ENCODE measurements at places on chromosomes 11 and 22.
A peak's percentile ranks its signal among the peaks of the same experiment; 100 is the strongest.

DNA sequence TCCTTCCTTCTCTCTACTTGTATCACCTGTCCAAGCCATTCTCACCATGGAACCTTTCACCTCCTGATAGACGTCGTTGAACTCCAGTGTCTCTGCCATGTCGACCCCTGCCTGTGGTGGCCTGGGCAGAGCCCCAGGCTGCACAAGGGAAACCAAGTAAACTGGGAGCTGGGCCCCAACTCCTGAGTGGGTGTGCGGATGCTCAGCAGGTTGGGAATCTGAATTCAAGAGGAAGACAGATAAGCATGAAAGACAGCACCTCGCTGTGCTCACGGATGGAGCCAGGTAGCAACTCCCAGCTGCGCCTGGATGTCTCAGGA is 709 bp downstream of the SSRP1 start:
- DNase-seq: no peak

- DNase-seq: no peak
These were observed 64.5 kb downstream of the MCHR1 start for GRCh38 chr22:40743768-40744167.

GRCh38 chr11:10294290-10294953 is 403 bp upstream of the SBF2 start:
- DNase-seq: no peak

- DNase-seq: no peak
These were observed 7.8 kb downstream of the PRR14L start for GRCh38 chr22:31742115-31742514.

DNA sequence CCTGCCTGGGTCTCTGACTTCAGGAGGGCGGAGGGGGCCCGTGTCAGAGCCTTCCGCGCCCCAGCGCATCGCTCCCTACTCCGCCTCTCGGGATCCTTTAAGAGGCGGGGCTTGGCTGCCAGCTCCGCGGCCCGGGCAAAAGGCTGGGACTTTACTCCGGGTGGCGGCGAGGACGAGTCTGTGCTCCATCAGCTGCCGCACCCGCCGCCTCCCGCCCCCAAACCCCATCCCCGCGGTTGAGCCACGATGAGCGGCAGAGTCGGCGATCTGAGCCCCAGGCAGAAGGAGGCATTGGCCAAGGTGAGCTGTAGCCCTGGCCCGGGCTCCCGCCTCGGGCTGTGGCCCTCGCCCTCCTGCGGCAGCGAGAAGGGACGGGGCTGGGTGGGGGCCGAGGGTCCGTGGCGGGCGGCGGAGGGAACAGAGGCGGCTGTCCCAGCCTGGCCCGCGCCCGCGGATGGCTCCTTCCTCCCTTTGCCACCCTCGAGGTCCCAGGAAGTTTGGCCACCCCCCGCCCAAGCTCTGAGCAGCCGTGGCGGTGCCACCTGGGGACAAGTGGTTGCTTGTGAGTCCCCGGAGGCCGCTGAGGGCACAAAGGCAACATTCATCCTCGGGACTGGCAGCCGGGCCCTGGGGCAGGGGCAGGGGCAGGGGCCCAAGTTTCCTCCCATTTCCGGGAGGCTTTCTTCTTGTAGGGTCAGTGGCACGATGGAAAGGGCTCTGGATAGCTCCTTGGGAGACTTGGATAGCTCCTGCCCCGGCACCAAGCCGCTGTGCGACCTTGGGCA is at the start of gene SEC14L2:
SEC14L2 (plus strand) TSS at position 148 of the 785 bp plus-strand sequence; CDS start at position 247, 99 bp downstream.
- peak; percentile 56 for DNase-seq

DNA sequence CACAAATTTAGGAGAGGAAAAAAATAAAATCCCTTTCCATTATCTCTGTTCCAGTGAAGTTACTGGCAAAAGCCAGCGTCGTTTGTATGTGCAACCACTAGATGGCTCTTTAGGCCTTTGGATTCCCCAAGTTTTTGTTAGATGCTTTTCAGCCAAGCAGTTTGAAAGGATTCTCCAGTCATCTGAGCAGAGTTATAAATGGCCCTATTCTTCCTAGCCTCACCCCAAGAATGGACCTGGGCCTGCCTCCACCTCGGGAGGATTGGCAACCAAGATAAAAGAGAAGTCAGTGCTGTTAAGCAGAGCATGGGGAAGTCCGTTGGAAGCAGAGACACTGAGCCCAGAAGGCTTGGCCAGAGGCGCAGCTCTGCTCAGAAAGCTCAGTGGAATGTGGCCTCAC is 15.4 kb downstream of the FAM181B start:
- DNase-seq: no peak

DNA sequence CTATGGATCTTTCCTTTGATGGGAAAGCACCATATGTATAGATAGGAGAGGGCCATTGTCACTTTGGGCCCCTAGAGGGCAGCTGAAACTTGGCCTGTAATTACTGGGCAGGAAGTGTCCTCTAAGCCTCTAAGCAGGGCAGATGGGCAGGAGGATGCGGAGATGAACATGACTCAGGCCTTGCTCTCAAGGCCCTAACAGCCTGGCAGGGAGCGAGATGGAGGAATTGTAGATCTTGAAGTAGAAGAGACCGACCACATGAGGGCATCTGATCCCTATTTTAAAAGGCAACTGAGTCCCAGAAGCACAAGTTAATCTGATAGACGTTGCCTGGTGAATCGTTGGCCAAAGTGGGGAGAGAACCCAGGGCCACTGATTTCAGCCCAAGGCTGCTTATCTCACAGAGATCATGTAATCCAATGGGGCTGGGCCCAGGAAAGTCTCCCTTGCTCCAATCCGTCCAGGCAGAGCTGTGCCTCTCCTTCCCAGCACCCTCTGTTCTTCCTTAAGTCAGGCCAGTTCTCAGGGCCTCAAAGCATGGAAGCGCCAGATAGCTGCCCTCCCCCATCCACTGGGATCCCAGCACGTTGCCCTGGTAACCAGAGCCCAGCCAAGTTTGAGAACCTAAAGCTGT is 2.5 kb upstream of the SEPTIN3 start:
- DNase-seq: no peak

DNA sequence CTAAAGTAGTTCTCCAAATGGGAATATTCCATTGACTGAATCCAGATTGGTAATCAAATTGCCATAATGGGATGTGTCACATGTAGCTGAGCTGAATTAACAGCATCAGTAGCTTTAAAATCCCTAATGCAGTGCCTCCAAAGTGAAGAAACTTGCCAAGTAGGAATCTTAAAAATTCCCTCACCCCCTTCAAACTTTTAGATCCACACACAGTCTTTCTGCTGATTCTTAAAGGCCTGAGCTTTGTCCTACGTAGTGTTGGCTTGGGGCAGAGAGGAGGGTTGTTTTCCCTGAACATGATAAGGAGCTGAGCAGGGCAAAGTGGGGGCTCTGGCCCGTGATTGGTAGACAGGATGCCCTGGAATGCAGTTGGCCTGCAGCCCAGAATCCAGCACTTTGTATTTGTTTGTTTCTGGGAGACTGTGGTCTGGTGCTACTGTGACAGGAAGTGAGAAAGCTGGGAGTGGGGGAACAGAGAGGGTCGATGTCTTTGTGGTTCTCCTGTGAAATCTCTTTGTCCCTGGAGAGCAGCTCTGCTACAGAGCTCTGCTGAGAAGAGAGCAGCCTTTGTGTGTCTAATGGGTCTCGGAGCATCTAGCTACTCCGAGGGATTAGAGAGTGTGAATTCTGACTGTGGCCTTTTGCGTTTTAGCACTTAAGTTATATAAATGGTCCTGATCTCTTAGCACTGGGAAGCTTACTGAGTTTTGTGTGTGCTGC is 16.9 kb downstream of the CTNND1 start:
- DNase-seq: no peak

DNA sequence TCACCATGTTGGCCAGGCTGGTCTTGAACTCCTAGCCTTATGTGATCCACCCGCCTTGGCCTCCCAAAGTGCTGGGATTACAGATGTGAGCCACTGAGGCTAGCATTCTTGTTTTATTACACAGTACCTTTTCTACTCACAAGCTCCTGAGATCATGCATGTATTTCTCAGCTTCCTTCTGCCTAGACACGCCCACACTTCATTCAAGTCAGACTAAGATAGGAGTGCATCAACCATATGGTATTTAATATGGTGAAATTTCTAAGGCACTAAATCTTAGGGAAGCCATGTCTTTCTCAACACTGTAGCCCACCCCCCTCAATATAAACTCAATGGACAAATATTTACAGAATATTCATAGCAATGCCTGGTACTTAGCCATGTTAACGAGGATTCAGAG is 62.1 kb downstream of the SLC25A17 start:
- DNase-seq: no peak

Data from stimulated activated CD8-positive, alpha-beta memory T cell treated with anti-CD3 and anti-CD28 coated beads, Interleukin-15, amount 100 ng/mL, for 48 hours (primary cell).